ENCODE measurements at places on chromosomes 6 and 20. TPM values are rescaled to one million over a fixed set of nuclear protein-coding genes. Genes with fewer than 3 reads are reported as not detected.

DNA sequence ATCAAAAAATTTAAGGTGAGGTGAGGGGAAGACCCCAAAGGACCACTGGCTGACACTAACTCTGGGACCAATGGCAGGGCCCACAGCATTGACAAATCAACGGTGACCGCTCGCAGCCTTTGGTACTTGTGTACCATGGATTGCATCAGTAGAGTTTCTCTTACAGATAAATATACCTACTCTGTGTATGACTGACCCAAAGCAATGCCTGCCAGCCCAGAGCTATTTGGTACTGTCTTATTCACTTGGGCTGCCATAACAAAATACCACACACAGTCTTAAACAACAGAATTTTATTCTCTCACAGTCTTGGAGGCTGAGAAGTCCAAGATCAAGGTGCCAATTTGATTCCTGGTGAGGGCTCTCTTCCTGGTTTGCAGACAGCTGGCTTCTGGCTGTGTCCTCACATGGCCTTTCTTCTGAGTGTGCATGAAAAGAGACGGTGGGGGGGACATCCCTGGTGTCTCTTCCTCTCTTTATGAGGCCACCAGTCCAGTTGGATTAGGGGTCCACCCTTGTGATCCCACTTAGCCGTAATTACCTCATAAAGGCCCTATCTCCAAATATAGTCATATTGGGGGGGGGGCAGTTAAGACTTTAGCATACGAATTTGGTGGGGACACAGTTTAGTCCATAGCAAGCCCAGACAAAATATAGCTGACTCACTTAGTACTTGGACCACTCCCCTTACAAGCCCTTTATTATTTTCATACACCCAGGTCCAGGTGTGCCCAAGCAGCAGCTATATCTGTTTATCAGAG lies 336.3 kb downstream of the CD83 start:
- DNase-seq: no peak

GRCh38 chr6:148818939-148819575 lies 72.2 kb downstream of the UST start:
- DNase-seq: no peak

Gene SLC52A3
- 1.8 TPM for total RNA-seq

GRCh38 chr20:43189554-43190331 lies at the start of gene PTPRT:
Gene PTPRT, minus strand, starts transcription at chr20:43189906. Its CDS starts 173 bp downstream, at chr20:43189733.
- no peak for DNase-seq

Gene C4B
- total RNA-seq: 15.4 TPM

Gene PRR18
- total RNA-seq: 0.37 TPM

DNA sequence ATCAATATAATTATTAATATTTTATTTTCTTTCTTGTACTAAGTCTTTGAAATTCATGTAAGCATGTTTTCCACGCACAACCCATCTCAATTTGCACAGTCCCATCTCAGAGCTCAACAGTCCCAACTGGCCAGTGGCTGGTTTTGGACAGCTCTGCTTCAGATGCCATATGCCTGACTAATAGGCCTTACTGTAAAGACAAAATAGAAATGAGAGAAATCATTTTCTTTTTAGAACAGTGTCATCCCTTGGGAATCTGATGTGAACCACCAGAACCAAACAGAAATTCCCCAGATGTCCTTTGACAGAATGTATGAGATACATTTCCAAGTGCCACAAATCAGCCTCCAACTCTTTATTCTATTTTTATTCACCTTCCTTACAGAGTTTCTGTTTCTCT lies 338.9 kb downstream of the ESR1 start:
- DNase-seq: no peak

DNA sequence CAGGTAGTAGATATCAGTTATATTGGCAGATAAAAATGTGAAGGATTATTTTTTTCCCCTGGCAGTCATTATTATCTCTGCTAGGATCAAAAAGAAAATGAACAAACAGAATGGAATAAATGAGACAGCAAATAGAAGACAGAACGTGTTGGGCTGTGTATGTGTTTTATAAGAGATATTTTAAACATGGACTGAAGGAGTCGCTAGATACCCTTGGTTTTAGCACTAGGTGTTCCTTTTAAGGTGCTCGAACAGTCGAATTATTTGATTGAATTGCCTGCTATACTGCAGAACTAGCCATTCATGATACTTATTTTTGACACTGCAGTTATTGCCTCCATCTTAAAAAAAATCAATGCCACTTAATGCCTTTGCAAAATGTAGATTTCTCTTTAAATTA lies 3.7 kb downstream of the GRIK2 start:
- DNase-seq: no peak

- DNase-seq: no peak
These were observed 260.2 kb upstream of the IRAK1BP1 start for GRCh38 chr6:78607189-78607588.

Gene ENPP3
- 0.36 TPM for total RNA-seq

DNA sequence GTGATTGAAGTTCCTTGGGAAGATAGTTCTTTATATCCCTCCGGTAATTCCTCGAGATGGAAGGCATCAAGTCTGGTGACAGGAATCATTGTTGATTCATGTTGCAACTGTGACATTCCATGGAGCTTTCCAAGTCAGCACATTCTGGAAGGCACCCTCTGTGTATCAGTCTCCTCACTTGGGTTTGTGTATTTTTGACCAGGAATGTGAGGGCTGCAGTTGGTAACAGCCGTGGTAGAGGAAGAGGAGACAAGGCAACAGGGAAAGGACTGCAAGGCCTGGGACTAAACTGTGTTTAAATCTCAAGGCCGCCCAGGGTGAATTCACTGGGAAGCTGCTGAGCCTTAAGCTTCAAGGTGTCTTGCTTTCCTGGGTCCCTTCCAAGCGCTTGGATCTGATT lies 99.0 kb downstream of the CLIC5 start:
- no peak for DNase-seq

- DNase-seq: no peak
These were observed 43.6 kb downstream of the RIOK1 start for GRCh38 chr6:7433121-7433617.

GRCh38 chr20:3560578-3560977 lies 89.8 kb downstream of the ATRN start:
- DNase-seq: no peak

DNA sequence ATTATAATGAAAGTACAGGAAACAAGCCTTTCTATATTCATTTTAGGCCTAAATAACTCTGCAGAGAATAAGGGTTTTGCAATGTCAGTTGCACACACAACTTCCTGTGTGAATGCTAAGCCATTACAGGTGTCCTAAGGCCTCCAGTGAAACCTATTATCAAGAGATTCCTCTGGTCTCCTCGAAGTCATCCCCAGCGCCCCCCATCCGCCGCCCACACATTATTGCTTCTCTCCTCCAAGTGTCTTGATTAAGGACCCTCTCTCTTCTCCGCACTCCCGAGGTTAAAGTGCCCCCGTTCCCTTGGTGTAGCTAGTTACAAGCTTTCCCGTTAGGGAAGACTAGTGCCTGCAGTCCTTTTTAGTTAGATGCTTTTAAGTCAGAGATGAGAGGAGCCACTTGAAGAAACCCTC lies 1.3 kb downstream of the HIVEP2 start:
- DNase-seq: no peak

All from omental fat pad (tissue), 4 donors.